ENCODE measurements at places on chromosomes 4 and X.

- no peak for DNase-seq
These were observed 33.7 kb upstream of the CRMP1 start for GRCh38 chr4:5926598-5926997.

- no peak for DNase-seq
These were observed 117.8 kb upstream of the EDA2R start for GRCh38 chrX:66756717-66757116.

- DNase-seq, result no peak
These were observed 1.3 kb downstream of the YTHDC1 start for GRCh38 chr4:68348577-68348976.

DNA sequence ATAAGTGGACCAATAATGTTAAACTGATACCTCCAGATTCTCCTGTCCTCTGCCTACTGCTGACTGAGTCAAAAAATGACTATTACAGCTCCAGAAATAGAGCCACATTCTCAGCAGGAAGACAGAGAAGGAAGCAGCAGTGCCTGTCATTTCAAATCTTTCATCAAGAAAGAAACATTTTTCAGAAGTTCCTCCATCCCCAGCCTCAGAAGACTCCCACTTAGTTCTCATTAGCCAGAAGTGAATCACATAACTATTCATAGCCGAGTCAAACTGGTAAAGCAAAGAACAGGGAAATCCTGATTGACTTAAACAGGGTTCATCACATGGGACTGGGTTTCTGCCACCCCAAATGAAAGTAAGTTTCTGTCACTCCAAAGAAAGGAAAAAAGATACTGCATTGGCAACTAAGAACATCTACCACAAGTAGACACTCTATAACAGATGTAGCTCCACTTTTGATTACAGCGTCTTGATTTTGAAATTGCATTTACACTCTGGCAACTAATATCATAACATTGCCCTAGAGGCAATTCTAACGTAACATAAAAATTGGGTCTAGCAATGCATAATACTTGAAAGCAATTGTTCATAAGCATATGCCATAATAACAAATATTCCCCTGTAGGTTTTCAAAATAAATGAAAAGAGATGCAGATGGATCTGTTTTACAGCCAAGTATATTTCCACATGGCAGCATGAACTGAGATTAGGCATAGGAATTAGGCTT lies 599.8 kb downstream of the GALNTL6 start:
- DNase-seq, result peak; percentile 72

- DNase-seq, result no peak
These were observed 367.8 kb upstream of the SLC7A11 start for GRCh38 chr4:138609943-138610350.

DNA sequence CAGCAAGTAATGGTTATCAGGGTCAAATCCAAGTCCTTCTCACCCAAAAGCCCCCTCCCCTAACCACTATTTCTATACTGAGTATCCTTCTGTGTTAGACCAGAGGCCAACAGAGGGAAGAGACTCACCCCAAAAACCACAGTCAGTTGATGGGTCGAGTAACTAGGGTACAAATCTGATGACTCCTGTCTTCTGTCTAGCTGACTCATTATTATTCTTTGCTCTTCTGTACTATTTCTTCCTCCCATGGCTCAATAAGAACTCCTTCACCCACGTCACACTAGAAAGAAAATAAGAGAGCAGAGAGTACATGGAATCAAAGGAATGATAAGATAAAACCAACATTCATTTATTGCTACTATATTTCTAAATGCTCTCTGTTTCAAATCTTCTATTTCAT lies 2.0 kb downstream of the RAB40A start:
- DNase-seq, result no peak

DNA sequence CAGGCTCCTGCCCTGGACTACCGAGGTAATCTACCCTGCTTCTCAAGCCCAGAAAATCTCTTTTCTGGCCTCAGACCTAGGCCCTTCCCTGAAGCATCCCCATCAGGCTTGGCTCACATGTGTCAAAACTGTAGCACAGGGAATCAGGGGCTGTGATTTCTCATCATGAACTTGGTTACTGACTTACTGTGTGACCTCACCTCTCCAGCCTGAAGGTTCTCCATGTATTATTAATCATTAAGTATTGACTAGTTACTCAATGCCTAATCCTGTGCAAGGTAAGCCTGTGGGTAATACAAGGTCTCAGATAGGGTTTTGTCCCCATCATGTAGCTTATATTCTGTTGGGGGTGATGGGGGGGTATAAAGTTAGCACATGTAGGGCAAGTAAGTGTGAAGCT lies 6.8 kb downstream of the SRPX2 start:
- no peak for DNase-seq

- DNase-seq, result no peak
These were observed 98.3 kb upstream of the ANKRD50 start for GRCh38 chr4:124810827-124811226.

DNA sequence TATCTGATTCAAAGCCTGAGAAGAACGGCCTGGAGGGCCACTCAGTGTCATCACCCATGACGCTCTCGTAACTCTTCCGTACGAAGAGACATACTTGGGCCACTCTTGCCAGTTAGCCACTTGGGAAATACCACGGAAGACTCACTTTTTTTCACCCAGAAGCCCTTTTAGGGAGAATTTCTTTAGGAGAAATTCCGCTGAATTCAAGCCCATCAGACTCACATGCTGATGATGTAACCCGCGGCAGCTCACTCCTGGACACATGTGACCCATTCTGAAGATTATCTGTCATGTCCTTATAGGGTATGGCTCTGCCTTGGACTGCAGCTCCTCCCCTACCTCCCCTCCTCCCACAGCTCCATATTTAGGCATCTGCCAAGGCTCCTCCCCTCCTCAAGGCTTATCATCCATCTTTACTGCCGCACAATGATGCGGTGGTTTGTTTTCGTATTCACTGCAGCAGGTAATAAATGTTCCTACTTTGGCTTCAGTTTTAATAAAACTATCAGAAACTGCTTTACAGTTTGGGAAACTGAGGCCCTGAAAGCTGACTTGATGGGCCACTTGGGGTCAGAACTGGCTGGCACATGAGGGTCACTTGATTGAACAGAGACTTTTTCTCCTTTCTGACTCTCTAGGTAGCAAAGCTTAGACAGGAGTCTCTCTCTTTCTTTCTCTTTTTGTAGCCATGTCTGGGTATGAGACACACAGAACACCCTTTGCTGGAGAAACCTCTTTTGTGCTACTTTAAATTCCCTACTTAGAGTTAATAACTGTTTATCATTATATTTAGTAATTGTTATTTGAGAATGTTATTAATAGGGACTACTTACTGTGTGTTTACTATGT lies 42.1 kb downstream of the RHOH start:
- no peak for DNase-seq

DNA sequence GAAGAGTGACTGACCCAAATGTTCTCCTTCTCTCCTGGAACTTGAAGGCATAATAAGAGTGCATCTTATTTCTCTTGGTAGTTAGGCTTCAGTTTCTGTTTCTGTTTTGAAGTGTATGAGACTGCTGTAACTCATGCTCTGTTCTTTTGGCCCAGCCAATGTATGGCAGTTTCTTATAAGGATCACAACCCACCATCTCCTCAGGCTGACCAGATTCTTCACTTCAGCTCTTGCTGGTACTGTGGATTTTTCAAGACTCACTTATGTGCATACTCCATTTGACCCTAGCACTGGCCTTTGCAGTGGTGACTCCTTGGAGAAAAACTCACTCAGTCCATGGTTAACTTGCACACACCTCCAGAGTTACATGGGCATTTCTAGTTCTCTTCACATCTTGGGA lies 9.6 kb upstream of the YTHDC1 start:
- DNase-seq, result no peak

GRCh38 chr4:61440321-61440720 lies 240.2 kb downstream of the ADGRL3 start:
- DNase-seq, result no peak

DNA sequence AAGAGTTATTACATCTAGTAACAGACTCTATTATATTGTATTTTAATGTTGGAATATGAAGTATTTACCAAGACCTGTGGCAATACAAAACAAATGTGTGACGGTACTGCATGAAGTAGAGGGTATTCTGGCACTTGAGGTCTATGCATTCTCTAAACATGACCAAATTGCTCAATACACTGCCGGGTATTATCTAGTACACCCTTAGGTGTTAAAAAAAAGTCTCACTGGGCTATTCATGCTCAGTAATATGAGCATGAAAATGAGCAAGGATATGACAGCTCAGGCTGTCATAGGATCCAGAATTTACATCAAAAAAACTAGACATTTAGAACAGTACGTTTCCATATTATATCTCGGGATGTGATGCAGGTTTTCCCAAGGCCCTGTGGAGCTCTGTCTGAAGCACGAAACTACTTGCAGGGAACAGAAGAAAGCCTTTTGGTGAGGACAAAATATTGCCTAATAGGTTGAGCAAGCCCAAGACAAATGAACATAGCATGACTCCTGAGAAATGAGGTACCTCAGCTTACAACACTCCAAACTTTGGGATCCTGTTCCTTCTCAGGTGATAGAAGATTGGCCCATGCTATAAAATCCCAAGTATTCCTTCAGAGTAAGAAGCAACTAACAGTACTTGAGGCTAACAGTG lies 74.1 kb upstream of the MAOA start:
- DNase-seq, result no peak
